ENCODE measurements at places on chromosomes 6 and 20. TPM values are rescaled to one million over a fixed set of nuclear protein-coding genes. Genes with fewer than 3 reads are reported as not detected.

The EDN1 gene
- 15.6 TPM for total RNA-seq

The C6orf141 gene
- total RNA-seq = 2.2 TPM

The OR2B2 gene
- not detected for total RNA-seq

The PRICKLE4 gene
- total RNA-seq = 11.4 TPM

GRCh38 chr20:59628171-59628570, 23.8 kb downstream of the PHACTR3 start:
- no peak for DNase-seq

DNA sequence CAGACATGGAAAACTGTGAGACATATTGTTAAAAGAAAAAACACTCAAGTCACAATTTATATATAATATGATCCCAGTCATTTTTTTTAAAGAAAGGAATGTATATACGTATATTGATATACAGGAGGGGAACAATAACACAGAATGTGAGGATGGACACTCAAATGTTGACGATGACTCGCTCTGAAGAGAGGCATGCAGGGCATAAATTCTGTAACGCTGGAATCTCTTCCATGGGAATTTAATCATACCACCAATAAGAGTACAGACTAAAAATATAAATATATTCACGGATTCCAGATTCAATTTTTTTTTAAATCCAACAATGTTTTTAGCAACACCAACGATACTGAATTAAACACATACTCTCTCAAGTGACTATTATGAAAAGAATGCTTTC, 106.9 kb upstream of the CCDC28A start:
- no peak for DNase-seq

GRCh38 chr20:61512475-61512874, 260.4 kb downstream of the CDH4 start:
- no peak for DNase-seq

- no peak for DNase-seq
Measured at GRCh38 chr6:15358579-15359327, 112.9 kb downstream of the JARID2 start.
